ENCODE measurements at places on chromosomes 1 and 21. TPM values are rescaled to one million over a fixed set of nuclear protein-coding genes. Genes with fewer than 3 reads are reported as not detected.

DNA sequence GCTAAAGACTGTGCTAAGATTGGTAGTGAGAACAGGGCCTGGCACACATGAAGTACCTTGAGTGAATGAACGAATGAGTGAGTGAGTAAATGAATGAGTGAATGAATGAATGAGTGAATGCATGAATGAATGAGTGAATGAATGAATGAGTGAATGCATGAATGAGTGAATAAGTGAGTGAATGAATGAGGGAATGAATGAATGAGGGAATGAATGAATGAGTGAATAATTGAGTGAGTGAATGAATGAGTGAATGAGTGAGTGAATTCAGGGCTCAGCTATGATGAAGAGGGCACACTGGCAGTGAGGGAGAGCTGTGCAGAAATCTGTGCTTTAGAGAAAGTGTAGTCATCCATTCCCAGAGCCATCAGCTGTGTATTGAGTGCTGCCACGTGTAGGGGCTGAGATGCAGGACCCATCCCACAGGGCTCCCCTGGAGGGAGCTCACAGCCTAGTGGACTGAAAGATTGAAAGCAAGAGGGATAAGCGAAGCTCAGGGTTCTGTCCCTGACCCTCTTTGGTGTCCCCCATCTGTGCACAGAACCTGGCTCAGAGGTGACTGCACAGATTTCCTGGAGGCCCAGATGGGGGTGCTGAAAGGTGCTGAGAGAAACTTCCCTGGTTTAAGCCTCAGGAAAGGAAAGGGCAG lies 217.9 kb upstream of the VAMP3 start:
- no peak for DNase-seq

DNA sequence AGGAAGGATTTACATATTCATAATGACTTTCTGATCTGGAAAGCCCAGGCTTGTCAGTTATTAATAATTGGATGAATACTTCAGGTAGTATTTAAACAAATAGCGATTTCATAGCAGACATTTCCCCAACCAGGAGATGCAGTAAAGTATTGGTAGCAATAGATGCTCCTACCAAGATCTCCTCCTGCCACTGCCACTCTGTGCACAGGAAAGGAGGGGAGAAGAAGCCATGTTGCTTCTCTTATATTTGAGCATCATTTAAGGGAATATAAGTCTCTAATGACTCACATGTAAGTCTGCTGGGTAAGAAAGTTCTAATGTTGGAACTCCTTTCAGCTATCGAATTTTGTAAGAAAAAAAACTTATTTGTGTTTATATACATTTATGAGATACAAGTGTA lies 420 bp upstream of the IFI16 start:
- DNase-seq, result no peak

- no peak for DNase-seq
Observed at GRCh38 chr1:103250441-103250861, 142.1 kb upstream of the COL11A1 start.

GRCh38 chr1:172993640-172994039 lies 57.1 kb downstream of the TNFSF18 start:
- no peak for DNase-seq

DNA sequence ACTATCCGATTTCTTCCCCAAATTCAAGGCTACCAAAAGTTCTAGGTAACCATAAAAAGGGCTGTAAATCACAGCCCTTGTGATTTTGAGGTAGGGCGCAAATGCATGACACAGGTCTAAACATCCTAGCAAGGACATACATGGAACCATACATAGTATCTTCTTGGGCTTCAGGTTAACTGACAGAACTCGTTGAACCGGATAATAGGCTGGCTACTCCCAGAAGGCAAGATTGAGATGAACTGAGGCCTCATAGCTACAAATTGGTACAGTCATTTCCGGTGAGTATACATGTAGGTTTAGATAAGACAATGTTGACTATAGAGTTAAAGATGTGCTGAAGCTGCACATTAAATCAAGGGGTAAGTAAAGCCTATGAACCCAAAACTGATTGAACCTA lies 27.3 kb upstream of the TP53BP2 start:
- no peak for DNase-seq

GRCh38 chr21:45286671-45287437 lies 841 bp downstream of the POFUT2 start:
- no peak for DNase-seq

- no peak for DNase-seq
Observed at GRCh38 chr1:173660306-173660705, 9.3 kb downstream of the ANKRD45 start.

GRCh38 chr1:44810101-44810761 lies 1.9 kb downstream of the BTBD19 start:
- peak; percentile 83 for DNase-seq

The EXTL2 gene
- total RNA-seq, result 12.8 TPM

GRCh38 chr21:42611852-42612251 lies 41.6 kb upstream of the PDE9A start:
- no peak for DNase-seq

DNA sequence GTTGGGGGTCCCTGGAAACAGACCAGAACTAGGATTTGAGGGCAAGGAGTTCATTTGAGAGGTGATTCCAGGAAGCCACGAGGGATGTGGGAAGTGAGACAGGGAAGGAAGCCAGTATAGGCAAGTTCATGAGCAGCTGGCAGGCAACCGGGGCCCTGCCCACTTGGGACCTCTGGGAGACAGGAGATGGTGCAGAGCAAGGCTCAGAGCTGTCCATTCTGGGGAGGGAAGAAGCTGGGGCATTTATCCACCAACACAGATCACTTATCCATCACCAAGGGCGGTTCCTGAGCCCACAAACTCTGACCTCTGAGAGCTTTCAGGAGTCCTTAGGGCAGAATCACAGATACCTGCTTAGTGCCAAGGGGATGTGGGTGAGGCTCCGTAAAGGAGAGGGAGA lies 16.8 kb downstream of the EDN2 start:
- no peak for DNase-seq

- no peak for DNase-seq
Observed at GRCh38 chr1:191419842-191420241, 738.4 kb upstream of the RGS18 start.

GRCh38 chr21:40152476-40152875 lies 285.2 kb downstream of the PCP4 start:
- no peak for DNase-seq

Data from mucosa of gallbladder (tissue), 1 donor.